Activated naive CD8-positive, alpha-beta T cell treated with anti-CD3 and anti-CD28 coated beads, Interleukin-2, amount 10 ng/mL, durations not matched to agents 7 days and 5 days (primary cell): ENCODE measurements at places on chromosomes 2 and 18. TPM values are rescaled to one million over a fixed set of nuclear protein-coding genes. Genes with fewer than 3 reads are reported as not detected.

GRCh38 chr2:22279541-22279940, 1105.4 kb upstream of the KLHL29 start:
- no peak for DNase-seq

DNA sequence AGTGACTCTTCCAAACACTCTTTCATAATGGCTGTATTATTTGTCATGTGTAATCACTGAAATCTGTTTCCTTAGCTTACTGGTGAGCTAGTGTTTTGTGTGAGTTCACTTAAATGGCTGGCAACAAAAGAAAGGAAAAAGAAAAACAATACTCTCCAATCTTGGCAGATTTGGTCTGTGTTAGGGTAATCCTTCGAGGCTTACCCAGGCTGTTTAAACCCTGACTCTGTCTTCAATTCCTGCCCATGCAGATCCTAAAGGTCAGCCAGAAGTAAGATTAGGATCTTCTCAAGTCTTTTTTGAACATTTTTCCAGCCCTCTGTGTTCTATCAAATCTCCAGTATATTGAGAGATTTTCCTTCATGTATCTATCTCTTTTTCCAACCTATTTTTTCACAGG, 85.3 kb downstream of the CCDC178 start:
- DNase-seq, result no peak

GRCh38 chr18:32093102-32093511, 1.4 kb downstream of the RNF138 start:
- DNase-seq, result peak; percentile 60

GRCh38 chr2:28989973-28990372, 8.9 kb downstream of the TOGARAM2 start:
- no peak for DNase-seq

- no peak for DNase-seq
These were observed 166.3 kb downstream of the NRP2 start for GRCh38 chr2:205848601-205849000.

DNA sequence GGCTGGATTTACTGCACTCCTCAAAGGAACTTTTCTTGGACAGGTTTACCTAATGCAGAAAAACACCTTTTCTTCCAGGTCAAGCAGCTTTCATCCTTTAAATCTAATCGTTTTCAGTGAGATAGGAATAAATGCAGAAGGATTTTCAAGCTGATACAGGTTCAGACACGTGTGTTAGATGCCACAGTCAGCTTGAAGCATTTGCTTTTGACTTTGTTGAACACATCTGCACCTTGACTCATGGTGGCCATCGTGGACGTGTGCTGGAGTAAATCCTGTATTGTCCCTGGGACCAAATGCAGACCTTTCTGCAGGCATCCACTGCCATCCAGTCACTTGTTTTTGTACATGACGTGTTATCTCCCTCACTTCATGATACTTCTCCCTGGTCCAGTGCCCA, 61.9 kb downstream of the KLHL29 start:
- DNase-seq, result no peak

GRCh38 chr18:75293591-75293990, 83.0 kb downstream of the TSHZ1 start:
- no peak for DNase-seq

DNA sequence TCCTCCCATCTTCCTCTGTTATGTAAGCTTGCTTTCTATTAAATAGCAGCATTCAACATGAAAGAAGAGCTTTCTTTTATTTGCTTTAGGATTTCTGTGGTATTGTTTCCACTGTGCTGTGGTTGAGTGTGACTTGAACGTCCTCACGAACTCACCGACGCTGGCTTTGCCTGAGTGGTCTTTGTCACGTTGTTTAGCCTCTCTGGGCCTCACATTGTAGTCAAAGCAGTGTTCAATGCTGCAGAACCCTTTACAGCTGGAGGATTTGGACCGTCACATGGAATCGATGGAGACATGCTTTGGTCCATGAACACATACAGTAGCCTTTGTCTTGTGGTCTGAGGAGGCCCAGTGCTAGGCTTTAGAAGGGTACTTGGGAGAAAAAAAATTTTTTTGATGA, 66.3 kb downstream of the TANC1 start:
- DNase-seq, result no peak

DNA sequence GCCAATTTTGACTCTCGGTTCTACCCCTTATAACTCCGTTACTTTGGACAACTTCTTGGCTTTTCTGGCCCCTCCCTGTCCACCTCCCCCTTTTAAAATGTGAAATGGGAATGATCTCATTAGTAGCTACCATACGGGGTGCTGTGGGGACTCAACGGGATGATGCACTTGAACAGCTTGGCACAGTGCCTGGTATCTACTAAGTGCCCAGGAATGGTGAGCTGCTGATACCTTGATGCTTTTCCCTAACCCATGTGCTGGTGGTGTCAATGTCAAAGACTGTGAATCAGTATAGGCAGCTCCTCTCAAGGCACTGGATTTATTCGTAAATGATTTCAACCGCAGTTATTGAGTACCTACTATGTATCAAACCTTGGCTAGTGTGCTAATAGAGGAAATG, 204.2 kb downstream of the LOXHD1 start:
- DNase-seq, result no peak

DNA sequence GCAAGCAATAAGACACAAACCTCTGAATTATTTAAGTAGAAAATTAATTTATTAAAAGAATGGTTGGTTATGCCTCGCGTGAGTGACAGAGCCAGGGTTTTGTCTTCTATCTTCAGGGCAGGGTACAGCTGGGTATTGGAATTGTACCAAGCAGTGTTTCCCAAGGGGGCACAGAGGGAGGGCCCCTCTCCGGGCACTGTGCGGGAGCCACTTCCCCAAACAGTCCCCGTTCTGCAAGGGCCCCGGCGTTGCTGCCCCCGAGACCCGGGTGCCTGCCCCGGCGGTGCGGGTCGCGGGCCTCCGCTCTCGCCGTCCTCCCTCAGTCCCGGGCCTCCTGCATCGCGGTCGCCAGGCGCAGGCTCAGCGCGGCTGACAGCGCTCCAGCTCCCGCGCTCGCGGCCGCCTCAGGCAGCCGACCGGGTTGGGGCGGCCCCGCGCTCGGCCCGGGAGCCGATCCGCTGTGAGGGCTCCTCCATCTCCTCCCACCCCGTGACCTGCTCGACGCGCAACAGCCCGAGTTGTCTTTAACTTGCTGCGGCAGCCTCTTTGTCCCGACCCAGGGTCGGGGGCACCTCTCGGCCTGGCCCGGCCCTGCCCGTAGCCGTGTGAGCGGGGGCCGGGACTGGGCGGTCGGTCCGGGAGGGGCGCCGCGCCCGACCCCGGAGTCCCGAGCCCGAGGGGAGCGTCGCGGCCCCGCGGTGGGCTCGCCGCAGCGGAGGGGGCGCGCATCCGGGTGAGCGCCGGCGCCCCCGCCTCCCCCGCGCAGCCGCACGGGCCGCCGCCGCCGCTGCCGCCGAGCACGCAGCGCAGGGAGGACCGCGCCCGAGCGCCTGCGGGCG, 620 bp upstream of the GALNT1 start:
- peak; percentile 75 for DNase-seq

DNA sequence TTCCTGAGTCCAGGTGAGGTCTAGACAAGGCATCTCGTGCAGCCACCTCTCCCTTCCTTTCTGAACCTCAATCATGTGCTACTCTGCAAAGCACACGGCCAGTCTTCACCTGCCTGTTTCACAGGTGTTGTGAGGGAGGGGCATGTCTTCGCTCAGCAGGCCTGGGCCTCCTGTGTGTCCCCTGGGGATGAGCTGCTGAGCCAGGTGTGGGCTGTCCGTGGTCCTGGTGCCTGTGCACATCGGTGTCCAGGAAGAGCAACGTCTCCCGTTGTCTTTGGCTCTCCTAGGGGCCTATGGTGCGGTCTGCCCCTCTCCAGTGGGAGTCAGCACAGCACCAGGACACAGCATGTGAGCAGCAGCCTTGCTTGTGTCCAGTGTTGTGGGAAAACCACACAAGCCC, 16.7 kb downstream of the ARHGEF4 start:
- DNase-seq, result no peak

- no peak for DNase-seq
These were observed 95.8 kb upstream of the SPRED2 start for GRCh38 chr2:65528241-65528574.

Gene EGR4
- not detected for total RNA-seq

Gene POTEC
- total RNA-seq, result not detected
